ENCODE measurements at places on chromosomes 1 and 21.
A peak's percentile ranks its signal among the peaks of the same experiment; 100 is the strongest.

GRCh38 chr1:89833183-89834082 is 12.6 kb downstream of the LRRC8D start:
- DNase-seq: no peak

- no peak for DNase-seq
These were observed 1.5 kb downstream of the CACHD1 start for GRCh38 chr1:64471218-64472039.

GRCh38 chr1:6082430-6082971 is 36.8 kb downstream of the KCNAB2 start:
- DNase-seq: no peak

- DNase-seq: no peak
These were observed 25.4 kb upstream of the NPL start for GRCh38 chr1:182764029-182764727.

- no peak for DNase-seq
These were observed 43.1 kb downstream of the IL12RB2 start for GRCh38 chr1:67350783-67351182.

DNA sequence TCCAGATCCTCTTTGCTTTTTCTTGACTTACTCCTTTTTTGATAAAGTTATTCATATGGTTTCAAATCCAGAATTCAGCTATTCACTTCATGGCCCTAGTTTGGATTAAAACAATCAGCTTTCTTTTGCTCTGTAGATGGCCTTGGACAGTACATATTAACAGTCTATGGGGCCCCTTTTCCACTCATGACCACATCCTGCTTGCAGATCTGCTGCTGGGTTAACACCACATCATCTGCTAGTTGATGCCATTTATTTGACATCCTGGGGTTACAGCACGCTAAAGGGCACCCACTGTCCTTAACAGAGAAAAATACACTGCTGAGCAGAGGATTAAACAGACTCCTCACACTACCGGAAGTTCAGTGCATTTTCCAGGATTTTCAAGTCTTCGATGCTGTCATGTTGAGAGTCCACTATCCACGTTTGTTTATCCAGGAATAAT is 941 bp upstream of the IFI16 start:
- peak; percentile 47 for DNase-seq

DNA sequence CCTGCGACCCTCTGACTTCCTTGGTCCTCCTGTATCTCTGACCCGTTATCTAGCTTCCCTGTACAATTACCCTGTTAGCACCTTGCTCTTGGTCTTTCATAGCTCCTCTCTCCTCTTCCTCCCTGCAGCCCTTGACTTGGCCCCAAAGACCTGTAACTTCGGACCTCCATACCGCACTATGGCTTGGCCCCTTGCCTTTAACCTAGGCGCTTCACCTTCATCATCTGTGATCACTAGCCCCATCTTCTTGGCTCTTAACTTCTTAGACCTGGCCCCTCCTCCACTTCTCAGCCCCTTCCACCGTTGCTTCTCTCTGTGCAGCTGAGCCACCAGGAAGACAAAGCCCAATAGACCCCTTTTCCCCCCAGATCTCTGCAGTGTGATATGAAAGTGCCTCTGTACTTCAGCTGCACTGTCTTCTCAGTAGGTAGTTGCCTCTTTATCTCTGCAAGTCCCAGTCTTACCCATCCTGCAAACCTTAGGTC is 740 bp downstream of the ZNF691 start:
- DNase-seq: no peak

- DNase-seq: no peak
These were observed 1.0 kb downstream of the SMYD2 start for GRCh38 chr1:214281720-214282629.

DNA sequence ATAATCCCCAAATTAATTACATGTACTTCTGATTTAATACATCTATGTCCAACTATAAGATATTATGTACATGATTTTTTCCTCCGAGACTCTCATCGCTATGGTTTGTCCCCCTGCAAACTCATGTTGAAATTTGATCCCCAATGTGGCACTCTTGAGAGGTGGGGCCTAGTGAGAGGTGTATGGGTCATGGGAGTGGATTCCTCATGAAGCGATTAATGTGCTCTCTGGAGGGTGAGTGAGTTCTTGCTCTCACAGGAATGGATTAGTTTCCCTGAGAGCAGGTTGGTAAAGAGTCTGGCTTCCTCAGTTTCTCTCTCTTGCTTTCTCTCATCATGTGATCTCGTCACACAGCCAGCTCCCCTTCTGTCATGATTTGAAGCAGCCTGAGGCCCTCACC is 16.1 kb downstream of the HSF2BP start:
- DNase-seq: no peak

DNA sequence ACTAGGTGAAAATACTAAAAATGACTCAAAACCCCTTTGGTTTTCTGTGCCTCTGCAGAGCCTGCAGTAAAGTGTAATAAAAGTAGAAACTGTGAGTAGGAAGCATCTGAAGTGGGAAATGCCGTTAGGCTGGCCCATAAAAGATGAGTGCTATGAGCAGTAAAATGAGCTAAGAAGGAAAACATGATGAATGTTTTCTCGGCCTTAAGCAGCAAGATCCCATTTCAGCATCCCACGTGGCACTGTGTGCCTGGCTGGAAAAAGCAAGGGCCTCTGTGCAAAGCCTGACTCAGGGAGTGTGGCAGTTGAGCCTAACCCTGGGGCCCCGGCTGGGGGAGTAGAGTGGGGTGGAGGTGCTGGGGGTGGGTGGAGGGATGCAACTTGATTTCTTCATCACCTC is 109.5 kb downstream of the TBX15 start:
- DNase-seq: no peak

DNA sequence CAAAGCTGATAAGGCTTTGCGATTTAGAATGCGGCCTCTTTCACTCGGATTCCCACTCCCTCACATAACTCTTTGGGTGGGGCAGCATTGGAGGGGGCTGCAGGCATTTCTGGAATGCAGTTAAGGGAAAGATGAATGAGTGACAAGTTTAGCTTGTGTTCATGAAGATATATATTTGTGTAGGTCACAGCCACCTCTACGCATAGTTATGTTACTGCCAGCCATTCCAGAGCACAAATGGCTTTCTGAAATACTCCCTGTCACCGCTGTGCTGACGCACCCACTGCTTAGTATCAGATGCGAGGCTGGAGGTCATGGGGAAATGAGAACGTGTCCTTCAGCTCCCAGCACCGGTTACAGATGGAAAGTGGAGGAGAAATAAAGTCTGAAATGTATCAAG is 54.1 kb upstream of the ATP1A1 start:
- DNase-seq: no peak

- DNase-seq: peak; percentile 94
These were observed 2.6 kb upstream of the ZBTB18 start for GRCh38 chr1:244048256-244049161.

DNA sequence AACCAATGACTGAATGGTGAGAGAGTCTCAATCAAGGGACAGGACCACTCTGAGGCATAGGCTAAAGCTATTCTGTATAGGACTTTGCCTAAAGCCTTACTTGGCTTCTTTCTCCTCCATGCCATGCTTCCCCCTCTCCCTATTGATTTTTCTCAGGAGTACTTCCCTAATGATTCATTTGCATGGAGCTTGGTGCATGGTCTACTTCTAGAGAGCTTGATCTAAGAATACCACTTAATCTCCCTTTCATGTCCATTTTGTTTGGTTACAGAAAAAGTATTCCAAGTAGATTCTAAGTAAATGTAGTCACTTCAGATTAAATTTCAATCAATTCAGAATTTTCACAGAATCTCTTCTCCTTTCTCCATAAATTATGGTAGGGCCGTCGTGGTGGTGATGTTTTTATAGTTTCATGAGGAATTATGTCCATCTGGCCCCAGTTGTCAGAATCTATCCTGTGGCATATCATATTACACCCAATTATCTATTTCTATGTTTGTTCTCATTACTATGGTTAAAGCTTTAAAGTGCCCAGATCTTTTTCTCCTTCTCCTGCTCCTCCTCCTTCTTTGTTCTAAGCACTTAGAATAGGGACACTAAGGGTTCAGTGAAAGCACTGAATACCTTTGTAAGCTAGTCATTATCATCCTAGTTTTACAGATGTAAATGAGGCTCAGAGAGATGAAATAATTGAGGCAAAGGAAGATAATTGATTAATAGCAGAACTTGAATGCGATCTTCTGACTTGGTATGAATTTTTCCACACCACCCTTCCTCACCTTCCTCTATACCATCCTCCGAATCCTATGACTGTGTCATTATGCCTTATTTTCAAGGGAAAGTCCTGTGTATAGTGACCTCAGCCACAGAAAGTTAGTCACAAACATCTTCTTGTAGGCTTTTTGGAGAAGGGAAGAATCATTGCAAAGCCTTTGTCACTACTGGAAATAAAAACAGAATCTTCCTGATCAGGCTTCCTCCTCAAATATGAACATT is 85.6 kb upstream of the ZRANB2 start:
- no peak for DNase-seq

DNA sequence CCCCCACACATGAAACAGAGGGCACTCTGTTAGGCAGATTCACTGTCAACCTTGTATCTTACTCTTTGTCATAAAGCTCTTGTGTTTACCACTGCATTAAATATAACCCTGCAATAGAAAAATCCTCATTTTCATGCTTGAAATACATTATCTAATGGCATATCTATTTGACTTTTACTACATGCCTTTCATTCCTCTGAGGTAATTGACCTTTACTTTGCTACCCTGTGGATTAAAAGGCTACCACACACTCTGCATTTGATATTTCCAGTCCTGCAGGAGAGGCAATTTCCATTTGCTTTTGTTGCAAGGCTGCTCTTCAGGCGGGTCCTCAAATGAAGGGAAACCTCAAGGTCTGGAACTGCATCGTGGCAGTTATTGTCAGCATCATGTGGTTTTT is 238.0 kb downstream of the NTNG1 start:
- DNase-seq: no peak

DNA sequence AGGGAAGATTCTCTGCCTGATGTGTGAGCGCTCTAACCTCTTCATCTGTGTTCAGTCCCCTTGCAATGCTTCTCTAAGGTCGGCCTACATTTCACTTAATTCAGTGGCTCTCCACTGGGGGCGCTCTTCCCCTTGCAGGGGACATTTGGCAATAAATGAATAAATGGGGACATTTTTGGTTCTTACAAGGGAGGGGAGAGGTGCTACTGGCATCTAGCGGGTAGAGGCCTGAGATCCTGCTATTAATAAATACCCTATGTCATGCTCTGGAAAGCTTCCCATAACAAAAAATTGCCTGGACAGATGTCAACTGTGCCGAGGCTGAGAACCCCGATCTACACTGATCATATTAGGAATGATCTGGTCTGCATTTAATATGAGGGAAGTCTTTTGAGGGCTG is 25.9 kb upstream of the DNAJC11 start:
- peak; percentile 63 for DNase-seq

GRCh38 chr1:218351391-218352074 is 6.4 kb downstream of the TGFB2 start:
- peak; percentile 15 for DNase-seq

DNA sequence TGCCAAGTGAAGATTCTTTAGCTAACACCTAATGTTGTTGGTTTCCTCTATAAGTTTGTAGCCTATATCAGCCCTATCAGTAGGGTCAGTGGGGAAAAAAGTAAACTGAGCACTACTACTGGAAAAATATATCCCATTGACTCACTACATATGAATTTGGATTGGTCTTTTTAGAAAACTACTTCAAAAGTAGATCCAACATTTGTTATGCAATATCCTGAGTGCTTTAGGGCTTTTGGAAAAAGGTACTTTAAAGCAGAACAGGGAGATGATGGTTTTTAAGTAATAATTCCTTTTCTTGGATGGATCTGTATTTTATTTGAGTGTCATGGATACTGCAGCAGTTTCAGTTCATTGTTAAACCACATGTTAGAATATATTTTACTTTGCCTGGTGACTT is 7.1 kb downstream of the C1orf21 start:
- DNase-seq: no peak

DNA sequence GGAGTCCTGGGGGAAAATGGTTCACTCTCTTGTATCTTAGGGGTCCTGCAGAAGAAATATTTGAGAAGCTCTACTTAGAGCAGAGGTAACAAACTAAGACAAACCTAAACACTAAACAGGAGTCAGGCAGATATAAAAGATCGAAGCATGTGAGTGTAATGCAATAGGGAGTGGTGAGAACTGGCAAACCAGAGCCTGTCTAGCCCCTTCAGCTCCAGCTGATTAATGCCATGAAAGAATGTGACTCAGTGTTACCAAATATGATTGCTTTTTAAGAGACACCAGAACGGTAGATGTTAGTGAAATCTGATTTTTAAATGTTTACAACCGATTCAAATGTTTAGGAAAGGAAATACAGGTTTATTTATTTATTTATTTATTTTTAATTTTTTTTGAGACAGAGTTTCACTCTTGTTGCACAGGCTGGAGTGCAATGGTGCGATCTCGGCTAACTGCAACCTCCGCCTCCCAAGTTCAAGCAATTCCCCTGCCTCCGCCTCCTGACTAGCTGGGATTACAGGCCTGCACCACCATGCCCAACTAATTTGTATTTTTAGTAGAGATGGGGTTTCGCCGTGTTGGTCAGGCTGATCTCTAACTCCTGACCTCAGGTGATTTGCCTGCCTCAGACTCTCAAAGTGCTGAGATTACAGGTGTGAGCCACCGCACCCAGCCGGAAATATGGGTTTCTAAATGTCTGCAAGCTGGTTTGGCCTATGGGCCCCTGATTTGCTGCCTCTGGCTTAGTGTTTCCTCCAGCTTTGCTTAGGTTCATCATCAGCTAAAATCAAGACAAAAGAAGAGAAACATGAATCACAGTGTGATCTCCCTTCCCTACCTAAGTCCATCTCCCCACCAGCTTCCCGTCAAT is 12.2 kb downstream of the TXNIP start:
- DNase-seq: no peak

GRCh38 chr21:15895142-15896106 is 165.6 kb downstream of the USP25 start:
- DNase-seq: no peak

DNA sequence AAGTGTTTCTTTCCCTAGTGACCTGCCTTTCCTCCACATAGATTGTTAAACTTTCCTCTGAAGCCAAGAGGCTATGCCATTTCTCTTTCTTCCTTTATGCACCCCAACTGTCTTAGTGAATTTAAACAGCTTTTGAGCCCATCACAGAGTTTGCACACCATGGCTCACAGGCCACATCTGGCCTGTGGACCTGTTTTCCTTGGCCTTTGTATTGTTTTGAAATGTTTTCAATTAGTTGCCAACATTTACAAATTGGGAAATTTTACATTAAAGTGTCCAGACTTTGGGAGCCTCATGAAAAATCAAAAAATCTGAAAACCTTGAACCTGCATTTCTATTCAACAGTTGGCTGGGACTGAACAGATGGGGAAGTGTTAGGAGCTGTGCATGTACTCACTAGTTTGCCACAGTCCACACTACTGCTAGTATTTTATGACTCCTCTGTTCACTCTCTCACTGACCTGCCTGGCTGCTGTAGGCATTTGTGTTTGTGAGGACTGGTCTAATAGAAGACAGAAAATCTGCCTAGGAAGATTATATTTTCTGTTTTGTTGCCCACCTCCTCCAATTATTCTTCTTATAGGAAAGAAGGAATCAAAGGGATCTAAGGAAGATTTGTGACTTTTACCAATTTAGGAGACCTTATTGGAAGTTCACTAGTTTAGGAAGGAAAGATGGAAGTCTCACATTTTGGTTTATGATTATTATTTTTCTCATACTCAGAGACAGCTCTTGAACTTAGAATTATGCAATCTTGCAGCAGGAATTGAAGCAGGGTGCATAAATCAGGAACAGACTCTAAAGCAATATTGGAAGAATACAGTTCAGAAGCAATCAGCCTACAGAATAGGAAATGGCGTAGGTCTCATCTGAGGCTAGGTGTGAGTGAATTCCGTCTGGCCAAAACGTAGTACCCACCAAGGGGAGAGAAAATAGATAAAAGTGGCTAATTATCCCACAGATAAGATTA is 134.7 kb downstream of the HLX start:
- no peak for DNase-seq

- no peak for DNase-seq
These were observed 23.5 kb downstream of the COL6A1 start for GRCh38 chr21:46005081-46005480.
